ENCODE measurements at places on chromosomes 5 and 9. TPM values are rescaled to one million over a fixed set of nuclear protein-coding genes. Genes with fewer than 3 reads are reported as not detected.

IRGM gene
- total RNA-seq, result not detected

LCN9 gene
- total RNA-seq, result not detected

PTAR1 gene
- total RNA-seq, result 45.9 TPM

STKLD1 gene
- 1.0 TPM for total RNA-seq

KCTD16 gene
- total RNA-seq, result under 0.01 TPM

PRRC1 gene
- total RNA-seq, result 34.4 TPM

SMIM33 gene
- total RNA-seq, result not detected

ADAMTS13 gene
- total RNA-seq, result 1.6 TPM

ANKRD18A gene
- under 0.01 TPM for total RNA-seq

AQP7 gene
- 6.3 TPM for total RNA-seq

OLFM1 gene
- 2.6 TPM for total RNA-seq

BNC2 gene
- 10.4 TPM for total RNA-seq

SPACA9 gene
- total RNA-seq, result 1.0 TPM

GLRA1 gene
- total RNA-seq, result not detected

SUSD3 gene
- total RNA-seq, result 2.6 TPM

NUP188 gene
- 36.5 TPM for total RNA-seq

SVEP1 gene
- total RNA-seq, result 46.4 TPM

PCDHB5 gene
- 3.1 TPM for total RNA-seq

SLC25A51 gene
- 26.6 TPM for total RNA-seq

TXNDC15 gene
- total RNA-seq, result 75.2 TPM

KIF20A gene
- total RNA-seq, result 8.9 TPM

DMRT3 gene
- total RNA-seq, result under 0.01 TPM

KCNV2 gene
- total RNA-seq, result not detected

SPEF2 gene
- 3.7 TPM for total RNA-seq

RLN1 gene
- 1.0 TPM for total RNA-seq

DRD1 gene
- total RNA-seq, result not detected

PDE6A gene
- not detected for total RNA-seq

FOXD4L6 gene
- total RNA-seq, result not detected

FAXDC2 gene
- total RNA-seq, result 8.4 TPM

SMIM27 gene
- total RNA-seq, result 3.1 TPM

GABRB2 gene
- total RNA-seq, result 1.0 TPM

FAM170A gene
- total RNA-seq, result not detected

DOCK8 gene
- 13.0 TPM for total RNA-seq

GPR151 gene
- not detected for total RNA-seq

STK32A gene
- 1.0 TPM for total RNA-seq

UGCG gene
- total RNA-seq, result 42.3 TPM

TRIP13 gene
- 5.7 TPM for total RNA-seq

Data from skeletal muscle tissue (tissue), 5 donors.